GM13976 (cell line): ENCODE measurements at places on chromosomes 1 and 21.
A peak's percentile ranks its signal among the peaks of the same experiment; 100 is the strongest.

DNA sequence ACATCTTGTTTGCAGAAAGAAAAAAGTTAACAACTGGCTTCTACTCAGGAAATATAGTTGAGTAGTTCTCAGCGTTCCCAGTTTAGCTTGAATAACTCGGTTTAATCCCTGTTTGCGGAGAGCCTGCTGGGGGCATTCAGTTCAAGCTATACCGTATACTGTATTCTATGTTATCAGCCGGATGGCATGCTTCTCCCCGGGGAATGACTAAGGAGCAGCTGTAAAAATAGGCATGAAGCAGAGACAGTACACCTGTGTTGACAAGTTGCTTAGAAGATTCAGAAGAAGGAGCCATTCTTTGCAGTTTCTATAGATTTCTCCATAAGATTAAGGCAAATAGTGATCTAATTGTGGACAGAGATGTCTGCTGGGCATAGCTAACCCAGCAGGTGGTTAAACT is 267.8 kb upstream of the NCAM2 start:
- no peak for DNase-seq

DNA sequence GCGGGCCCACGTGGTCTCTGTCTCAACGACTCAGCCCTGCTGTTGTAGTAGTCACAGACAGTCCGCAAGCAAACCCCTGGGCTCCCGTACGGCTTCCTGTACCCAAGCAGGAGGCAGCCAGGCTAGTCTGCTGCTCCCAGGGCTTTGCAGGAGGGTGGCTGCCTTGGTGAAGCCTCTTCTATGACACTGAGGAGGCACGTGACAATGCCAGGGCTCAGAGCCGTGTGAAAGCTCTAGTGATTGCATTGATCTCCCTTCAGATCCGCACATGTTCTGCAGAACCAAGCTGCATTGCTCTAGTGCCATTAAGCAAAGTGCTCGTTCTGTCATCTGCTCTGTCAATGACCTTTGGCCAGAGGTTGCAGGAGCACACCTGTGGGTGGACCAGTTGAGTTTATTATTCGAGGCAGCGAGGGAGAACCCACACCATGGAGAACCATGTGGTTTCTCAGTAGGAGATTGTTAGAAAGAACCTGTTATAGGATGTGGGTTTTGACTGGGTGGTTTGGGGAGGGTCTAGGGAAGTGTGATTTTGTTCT is 18.0 kb downstream of the UMODL1 start:
- no peak for DNase-seq

DNA sequence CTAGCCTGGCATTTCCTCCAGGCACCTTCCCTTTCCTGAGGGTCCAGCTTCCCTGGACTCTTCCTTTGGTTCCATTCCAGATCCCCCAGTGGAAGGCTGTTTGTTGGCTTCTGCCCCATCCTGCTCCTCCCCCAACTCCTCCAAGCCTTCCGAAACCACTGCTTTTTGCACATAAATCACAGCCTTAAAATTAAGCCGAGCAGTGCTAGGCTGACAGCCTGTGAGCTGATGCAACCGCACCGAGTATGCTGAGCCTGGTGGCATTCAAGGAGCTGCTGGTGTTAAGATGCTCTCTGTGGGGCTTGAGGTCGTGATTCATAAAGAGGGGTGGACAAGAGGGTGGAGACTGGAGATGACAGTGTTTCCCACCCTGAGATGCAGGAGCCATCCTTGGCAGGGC is 266.6 kb upstream of the C1orf174 start:
- no peak for DNase-seq

GRCh38 chr1:22262583-22262982 is 119.7 kb upstream of the WNT4 start:
- no peak for DNase-seq

GRCh38 chr1:162087111-162087510 is 17.6 kb downstream of the NOS1AP start:
- no peak for DNase-seq

- no peak for DNase-seq
Measured at GRCh38 chr21:39159342-39160063, 23.7 kb downstream of the PSMG1 start.

- no peak for DNase-seq
Measured at GRCh38 chr1:50542362-50542761, 119.1 kb upstream of the DMRTA2 start.

DNA sequence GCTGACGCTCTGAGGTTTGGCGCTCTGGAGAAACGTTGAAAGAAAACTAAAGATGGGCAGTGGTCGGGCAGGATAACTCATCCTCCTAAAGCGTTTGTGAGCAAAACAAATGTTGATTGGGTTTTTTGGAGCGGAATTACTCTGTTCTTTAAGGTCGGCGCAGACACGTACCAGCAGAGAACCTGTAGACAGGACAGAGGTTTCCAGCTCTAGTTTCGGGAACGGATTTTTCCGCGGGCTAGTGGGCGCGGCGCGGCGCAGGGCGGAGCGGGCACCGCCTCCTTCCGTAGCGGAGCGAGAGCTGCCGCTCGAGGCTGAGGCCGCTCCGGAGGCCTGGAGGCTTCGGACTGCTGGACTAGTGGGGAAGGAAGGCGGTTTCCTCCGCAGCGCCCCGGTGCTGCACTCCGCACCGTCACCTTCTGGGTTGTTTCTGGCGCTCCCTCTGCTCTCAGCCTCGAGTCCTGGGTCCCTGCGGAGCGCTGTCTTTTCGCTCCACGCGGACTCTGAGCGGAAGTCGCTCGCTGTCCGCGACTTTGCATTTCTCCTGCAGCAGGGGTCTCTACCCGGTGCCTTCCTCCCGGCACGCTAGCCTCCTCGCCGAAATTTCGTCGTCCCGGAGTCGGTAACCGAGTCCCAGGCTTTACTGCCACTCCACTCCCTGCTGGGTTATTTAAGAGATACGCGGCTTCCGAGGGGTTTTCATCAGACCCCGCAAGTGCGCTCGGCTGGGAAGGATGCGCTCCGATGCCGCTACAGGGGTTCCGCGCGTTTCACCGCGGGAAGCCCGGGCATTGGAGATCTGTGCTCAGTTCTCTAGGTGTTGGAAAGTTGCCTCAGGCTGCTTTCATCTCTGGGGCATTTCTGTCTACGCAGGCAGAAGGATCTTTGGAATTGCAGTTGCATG is 7.0 kb downstream of the FOXD2 start:
- DNase-seq: peak; percentile 45

GRCh38 chr1:10671622-10672342 is 124.7 kb downstream of the CASZ1 start:
- no peak for DNase-seq

- DNase-seq: peak; percentile 18
Measured at GRCh38 chr1:203034422-203035110, 8.3 kb downstream of the PPFIA4 start.

GRCh38 chr1:24233684-24234600 is 46.9 kb upstream of the IFNLR1 start:
- no peak for DNase-seq

- no peak for DNase-seq
Measured at GRCh38 chr1:242605521-242605920, 81.0 kb upstream of the PLD5 start.

- no peak for DNase-seq
Measured at GRCh38 chr21:33075128-33075527, 5.2 kb downstream of the OLIG1 start.

DNA sequence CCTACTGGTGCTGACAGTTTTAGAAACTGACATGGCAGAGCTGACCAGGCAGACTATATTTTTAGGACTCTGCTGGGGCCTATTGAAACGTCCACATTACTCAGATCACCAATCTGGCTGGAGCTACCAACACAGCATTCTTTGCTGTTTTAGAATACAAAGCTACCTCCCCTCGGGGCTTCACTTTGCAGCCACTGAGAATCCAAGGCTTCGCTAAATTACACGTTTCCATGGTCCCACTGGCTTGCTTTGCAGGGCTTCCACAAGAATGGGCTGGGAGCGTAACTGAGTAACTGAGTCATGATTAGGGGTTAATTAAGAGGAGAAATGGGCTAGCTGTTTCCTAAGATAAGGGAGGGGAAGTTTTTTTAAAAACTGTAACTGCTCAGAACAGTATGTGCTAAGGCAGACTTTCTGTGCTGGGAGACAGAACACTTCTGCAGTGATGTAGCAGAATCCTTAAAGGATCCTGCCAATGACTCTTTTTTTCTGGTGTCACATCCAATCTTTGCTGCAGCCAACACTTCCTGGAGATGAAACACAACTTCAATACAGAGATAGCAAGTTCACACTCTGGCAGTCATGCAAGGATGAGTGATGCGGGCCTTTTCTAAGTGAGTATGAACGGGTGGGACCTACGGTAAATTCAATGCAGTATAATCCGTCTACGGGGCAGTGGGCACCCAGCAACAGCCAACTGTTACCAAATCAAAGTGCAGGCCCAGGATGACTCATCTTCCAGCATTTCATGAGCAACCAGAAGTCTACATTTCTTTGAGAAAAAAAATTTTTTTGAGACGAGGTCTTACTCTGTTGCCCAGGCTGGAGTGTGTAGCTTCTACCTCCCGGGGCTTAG is 21.5 kb downstream of the NDUFS5 start:
- DNase-seq: peak; percentile 41

DNA sequence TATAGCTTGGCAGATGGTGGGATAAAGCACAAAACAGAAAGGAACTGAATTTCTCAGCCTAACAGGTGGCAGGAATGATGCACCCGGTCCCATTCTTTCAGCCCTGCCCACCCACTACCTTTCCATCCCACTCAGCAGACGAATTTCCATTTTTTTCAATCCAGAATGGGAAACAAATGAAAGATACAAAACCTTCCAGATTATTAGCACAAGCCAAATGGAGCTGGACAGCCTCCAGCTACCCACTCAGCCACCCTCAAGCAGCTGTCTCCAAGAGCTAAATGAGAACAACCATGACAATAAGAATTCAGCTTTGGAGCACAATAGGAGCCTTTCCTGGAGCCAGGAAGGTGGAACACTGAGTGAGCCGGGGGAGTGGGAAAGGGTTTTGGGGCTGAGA is 96.3 kb upstream of the ST6GALNAC5 start:
- no peak for DNase-seq

- no peak for DNase-seq
Measured at GRCh38 chr1:35748326-35748725, 21.5 kb downstream of the CLSPN start.

- DNase-seq: no peak
Measured at GRCh38 chr21:26759731-26760130, 85.5 kb downstream of the ADAMTS1 start.

DNA sequence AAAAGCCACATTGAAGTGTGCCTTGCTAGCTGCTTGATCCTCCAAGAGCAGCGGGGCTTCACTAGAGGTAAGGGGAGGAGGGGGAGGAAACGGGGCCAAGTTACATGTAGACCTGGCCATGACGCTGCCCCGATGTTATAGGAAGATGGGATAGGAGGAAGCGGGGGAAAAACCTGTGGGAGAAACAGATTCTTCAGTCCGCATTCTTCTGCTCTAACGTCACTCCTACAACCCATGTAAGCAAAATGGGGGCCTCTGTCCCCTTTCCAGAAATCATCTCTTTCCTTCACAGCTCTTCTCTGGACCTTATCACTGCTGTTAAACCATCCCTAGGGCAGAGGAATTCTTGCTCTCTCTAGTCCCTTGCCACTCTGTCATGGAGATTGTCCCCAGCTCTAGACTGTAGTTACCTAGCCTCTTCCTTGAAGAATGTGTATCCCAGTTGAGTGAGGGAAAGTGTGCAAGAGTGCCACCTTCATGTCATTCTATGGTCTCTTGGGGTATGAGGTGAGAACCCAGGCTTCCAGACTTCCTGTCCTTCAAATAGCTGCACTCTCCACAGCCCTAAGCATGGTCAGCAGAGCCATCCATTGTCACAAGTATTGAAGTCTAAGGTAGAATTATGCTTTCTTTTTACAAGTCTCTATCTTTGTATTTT is 11.4 kb downstream of the PLEKHO1 start:
- DNase-seq: no peak

DNA sequence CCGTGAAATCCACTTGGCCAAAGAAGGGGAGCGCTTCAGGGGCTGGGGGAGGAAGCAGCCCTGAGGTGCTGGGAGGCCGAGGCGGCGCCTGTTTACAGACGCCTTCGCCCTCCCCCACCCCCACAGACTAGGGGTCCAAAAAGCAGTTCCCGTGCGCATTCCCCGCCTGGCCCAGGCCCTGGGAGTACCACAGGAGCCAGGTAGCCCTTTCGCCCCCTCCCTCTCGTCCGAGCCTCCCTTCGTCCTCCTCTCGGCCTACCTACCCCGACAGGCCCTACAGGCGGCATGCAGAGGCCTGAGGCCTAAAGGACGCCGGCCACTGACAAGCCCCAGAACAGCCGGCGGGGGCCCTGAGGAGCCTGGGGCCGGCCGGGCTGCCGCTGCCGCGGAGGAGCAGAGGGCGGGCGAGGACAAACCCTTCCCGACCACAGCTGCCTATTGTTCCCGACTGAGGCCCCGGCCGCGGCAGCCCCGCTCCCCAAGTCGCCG is 522 bp downstream of the RC3H1 start:
- peak; percentile 47 for DNase-seq

- peak; percentile 57 for DNase-seq
Measured at GRCh38 chr1:153679337-153680119, 1.0 kb downstream of the NPR1 start.

- no peak for DNase-seq
Measured at GRCh38 chr1:166869318-166870099, 6.6 kb downstream of the TADA1 start.

- no peak for DNase-seq
Measured at GRCh38 chr1:64240206-64240605, 36.8 kb downstream of the UBE2U start.

DNA sequence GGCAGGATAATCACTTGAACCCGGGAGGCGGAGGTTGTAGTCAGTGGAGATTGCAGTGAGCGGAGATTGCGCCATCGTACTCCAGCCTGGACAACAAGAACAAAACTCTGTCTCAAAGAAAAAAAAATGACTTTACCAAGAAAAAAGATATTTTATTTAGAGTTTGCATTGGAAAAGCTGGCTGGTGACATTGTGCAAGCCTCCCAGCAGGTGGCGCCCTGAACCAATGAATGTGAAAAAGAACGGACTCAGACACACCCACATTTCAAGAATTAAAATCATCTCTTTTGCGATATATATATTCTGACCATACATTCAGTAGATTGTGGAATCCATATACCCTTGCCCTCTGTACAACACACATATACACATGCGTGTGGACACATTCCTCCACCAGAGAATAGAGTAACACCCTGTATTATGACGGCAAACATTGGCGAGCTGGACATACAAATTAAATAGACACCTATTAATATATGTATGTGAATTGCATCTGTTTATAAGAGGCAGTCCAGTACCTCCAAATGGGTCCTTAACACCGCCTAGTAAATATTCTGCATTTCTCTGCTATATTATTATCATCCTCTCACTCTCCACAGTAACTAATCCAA is 39.0 kb upstream of the CADM3 start:
- DNase-seq: peak; percentile 53

GRCh38 chr1:156640842-156641706 is 843 bp upstream of the BCAN start:
- no peak for DNase-seq

GRCh38 chr21:25375675-25376074 is 231.6 kb downstream of the MRPL39 start:
- DNase-seq: no peak

DNA sequence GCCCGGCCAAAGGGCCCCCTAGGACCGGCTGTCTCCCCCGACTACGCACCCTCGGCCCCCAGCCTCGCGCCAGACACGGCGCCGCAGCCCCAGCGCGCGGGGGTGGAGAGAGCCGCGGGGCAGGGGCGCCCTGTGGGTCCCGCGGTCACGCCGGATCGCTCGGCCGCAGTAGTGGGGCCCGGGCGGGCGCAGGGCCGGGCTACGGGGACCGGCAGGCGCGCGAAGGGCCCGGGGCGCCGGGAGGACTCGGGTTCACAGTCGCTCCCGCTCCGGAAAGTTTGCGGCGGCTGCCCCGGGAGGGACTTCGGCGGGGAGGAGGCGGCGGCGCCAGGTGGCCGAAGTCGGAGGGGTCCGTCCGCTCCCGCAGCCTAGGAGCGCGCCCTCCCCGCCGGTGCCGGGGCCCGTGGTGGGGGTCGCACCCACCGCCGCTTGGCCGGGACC is 7.1 kb upstream of the ZNF669 start:
- DNase-seq: no peak
